Stimulated activated CD8-positive, alpha-beta memory T cell treated with anti-CD3 and anti-CD28 coated beads, Interleukin-2, amount 100 ng/mL, for 1 hour (primary cell): ENCODE measurements at places on chromosomes 1 and 21.

DNA sequence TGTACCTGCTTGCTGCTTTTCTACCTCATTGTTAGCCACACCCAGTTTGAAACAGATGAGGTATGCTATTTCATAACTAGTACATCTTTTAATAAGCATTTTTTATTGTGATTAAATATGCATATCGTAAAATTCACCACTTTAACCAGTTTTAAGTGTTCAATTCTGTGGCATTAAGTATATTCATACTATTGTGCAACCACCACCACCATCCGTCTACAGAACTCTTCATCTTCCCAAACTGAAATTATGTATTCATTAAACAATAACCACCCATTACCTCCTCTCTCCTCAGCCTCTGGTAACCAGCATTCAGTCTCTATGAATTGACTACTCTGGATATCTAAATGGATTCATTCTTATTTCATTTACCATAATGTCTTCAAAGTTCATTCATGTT is 20.1 kb downstream of the DR1 start:
- no peak for DNase-seq

- no peak for DNase-seq
Measured at GRCh38 chr21:31185663-31186062, 147.4 kb upstream of the KRTAP19-8 start.

GRCh38 chr1:43847290-43847689 is 86.3 kb upstream of the ARTN start:
- DNase-seq, result no peak

- DNase-seq, result no peak
Measured at GRCh38 chr1:178933105-178933561, 62.3 kb upstream of the ANGPTL1 start.

DNA sequence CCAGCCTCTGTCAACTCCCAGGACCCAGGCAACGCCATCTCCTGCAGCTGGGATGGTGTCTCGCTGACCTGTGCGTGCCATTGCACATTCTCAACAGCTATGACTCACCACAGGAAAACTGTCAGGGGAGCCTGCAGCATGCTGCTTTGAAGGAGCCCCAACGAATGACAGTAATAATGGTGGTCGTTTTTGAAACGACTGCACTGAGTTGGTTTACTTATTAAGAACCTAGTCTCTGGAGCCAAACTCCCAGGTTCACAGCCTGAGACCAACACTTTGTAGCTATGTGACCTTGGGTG is 21.6 kb downstream of the TCEA3 start:
- no peak for DNase-seq

- no peak for DNase-seq
Measured at GRCh38 chr1:147475488-147475887, 65.8 kb upstream of the BCL9 start.

GRCh38 chr1:3509721-3510120 is 55.3 kb downstream of the ARHGEF16 start:
- DNase-seq, result no peak

DNA sequence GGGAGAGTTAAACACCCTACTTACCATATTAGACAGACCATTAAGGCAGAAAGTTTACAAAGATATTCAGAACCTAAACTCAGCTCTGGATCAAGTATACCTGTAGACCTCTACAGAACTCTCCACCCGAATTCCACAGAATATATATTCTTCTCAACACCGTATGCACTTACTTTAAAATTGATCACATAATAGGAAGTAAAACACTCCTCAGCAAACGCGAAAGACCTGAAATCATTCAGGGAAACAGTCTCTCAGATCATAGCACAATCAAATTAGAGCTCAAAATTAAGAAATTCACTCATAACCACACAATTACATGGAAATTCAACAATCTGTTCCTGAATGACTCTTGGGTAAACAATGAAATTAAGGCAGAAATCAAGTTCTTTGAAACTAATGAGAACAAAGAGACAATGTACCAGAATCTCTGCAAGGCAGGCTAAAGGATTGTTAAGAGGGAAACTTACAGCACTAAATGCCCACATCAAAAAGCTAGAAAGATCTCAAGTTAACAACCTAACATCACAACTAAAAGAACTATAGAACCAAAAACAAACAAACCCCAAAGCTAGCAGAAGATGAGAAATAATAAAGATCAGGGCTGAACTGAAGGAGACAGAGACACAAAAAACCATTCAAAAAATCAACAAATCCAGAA is 19.1 kb downstream of the CD84 start:
- DNase-seq, result no peak

DNA sequence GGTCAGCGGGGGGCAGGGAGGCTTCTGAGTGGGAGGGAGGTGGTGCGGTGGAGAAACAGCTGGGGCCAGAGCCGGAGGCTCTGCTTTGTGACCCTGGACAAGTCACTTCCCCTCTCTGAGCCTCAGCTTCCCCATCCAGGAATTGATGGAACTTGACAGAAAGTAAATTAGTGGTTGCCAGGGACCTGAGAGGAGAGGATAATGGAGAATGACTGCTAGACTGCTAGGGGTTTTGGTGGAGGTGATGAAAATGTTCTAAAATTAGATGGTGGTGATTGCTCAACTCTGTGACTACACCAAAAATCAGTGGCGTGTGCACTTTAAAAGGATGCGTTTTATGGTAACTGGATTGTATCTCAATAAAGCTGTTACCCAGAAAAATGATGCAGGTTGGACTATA is 100.9 kb downstream of the ARHGEF10L start:
- DNase-seq, result no peak

DNA sequence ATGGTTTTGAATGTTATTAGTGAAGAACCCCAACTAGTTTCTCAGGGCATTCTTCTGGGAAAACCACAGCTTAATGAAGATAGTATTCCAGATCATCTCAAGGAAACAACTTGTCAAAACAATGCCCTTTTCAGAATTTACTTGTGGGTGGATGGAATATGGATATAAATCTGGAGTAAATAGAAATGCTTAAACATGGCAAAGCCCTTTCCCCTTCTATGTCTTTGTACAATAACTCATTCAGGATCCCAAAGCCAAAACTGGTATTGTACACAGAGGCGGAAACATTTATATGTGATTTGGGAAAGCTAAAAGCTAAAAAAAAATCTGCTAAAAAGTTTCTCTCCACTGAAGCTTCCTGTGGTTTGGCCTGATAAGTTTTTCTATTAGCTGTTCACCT is 55.5 kb upstream of the RGS5 start:
- no peak for DNase-seq

- DNase-seq, result no peak
Measured at GRCh38 chr1:198465201-198466144, 75.0 kb downstream of the ATP6V1G3 start.

DNA sequence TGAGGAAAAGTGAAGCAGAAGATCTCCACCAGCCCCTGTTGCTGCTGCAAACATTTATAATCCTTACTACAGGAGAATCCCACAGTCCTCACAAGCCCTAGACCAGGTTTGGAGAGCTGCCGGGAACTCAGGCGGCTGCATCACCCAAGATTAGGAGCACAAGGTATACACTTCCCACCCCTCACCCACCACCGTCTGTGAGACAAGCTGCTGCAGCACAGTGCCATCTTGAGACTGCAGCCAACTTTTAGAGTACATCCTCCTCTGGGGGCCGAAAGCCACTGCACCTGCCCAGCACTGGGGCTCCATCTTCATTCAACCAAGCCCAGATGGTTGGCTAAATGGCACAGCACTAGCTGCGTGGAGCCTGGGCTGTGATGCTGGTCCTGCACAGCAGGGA is 13.8 kb downstream of the OLFML3 start:
- no peak for DNase-seq

- DNase-seq, result no peak
Measured at GRCh38 chr21:17139696-17140095, 373.1 kb upstream of the CXADR start.

DNA sequence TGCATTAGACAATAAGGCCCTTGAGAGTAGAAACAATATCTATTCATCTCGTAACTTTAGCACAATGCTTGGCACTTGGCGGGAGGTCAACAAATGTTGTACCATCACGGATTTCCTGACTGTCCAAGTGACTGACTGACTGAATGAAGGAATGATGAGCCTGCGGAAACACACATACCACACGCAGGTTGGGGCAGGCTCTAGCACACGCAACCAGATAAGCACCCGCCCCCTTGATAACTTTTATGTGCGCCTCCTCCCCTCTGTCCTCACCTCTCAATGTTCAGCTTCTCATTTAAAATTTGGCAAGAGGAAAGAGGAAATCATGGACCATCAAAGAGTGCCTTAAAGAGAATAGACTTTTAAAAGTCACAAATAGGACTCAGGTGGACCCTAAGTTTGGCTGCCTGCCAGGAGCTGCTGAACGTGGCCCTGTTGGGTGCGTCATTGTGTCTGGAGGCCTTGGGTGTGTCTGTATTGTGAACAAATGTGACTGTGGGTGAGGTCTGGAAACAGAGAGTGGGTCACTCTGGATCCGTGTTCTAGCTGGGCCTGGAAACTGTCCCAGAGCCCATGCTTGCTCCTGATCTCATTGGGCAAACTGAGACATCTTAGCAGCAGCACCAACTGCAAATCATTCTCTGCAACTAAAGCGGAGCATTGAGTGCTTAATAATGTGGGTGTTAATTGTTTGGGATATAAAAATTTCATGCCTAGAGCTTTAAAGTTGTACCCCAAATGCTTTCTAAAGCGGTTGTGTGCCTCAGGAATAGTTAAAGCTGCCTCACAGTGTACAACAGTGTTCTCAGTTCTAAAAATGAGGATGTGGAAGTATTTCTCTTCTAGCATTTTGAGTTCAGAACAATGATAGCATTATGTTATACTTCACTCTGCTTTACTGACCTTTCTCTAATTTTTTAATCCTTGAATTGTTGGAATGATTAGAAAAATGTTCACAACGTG is 47.6 kb upstream of the ABCG1 start:
- DNase-seq, result no peak
